Effector memory CD4-positive, alpha-beta T cell (primary cell): ENCODE measurements at places on chromosomes 13 and 19.

DNA sequence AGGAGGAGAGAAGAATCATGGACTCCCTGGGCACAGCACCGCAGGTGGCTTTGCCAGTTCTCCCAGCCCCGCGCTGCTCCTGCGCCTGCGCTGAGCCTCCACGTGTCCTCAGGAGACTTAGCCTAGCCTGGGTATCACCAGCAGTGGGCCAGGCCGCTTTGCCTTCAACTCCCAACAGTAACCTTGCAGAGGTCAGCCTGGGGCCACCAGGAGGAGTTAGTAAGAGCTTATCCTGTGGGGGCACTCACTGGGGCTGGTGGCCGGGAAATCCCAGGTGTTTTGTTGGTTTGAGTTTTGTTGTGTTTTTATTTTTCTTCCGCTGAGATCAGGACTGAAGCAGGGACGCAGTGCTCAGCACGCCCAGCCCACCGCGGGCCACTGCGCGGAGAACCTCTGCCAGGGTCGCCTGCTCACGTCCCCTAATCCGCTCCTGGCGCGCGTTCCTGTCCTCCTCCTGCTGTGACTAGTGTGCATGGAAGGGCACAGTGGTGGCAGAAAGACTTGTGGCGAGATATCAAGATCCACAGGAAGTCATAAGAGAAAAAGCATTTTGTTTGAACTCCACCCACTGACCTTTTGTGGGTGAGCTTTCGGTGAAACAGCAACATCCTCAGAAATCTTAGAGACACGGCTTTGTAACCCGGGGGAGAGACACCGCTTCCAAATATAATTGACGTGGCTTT is 207.4 kb upstream of the RFC3 start:
- H3K4me1 ChIP-seq: peaks cover 12% of the 10 kb centered on the region
- peak overlapping the region; percentile 38 for H3K27ac ChIP-seq
- H3K27me3 ChIP-seq: no peaks in the 10 kb centered on the region
- DNase-seq: peak; percentile 37
- H3K36me3 ChIP-seq: no peaks in the 10 kb centered on the region

- no peaks in the 10 kb centered on the region for H3K36me3 ChIP-seq
- no peak overlapping the region for H3K4me3 ChIP-seq
- no peaks in the 10 kb centered on the region for H3K27me3 ChIP-seq
- no peak for DNase-seq
These were observed 6.8 kb downstream of the TLE6 start for GRCh38 chr19:2984215-2984528.

DNA sequence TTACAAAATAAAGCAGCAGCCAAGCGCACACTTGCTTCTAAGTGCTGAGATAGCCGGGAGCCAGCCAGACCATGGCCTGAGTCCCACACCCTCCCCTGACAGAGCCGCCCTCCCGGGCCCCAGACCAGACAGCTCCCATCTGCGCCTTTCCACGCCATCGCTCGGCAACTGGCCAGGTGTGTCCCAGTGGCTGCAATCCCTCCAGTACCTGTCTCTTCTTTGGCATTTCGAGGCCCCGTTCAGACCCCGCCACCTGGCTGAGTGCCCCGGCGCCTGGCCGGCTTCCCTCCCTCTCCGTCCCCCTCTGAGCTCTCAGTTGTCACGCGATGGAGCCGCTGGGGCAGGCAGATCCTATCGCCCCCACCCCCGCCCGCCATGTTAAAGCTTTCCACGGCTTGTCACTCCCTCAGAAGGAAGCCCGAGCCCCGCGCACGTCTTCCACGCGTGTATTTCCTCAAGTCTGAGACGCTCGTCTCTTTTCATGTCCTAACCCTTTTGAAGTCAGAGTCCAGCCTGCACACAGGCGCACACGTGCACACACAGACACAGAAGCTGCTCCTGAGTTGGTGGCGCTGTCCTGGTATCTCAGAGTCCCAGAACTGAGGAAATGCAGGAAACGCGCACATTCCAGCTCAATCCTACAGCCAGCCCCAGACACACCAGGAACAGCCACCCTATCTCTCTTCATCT is 7.9 kb downstream of the MLLT1 start:
- H3K4me3 ChIP-seq: no peak overlapping the region
- peaks cover 21% of the 10 kb centered on the region for H3K36me3 ChIP-seq
- no peaks in the 10 kb centered on the region for H3K27me3 ChIP-seq
- peaks cover 3% of the 10 kb centered on the region for H3K4me1 ChIP-seq
- DNase-seq: no peak

DNA sequence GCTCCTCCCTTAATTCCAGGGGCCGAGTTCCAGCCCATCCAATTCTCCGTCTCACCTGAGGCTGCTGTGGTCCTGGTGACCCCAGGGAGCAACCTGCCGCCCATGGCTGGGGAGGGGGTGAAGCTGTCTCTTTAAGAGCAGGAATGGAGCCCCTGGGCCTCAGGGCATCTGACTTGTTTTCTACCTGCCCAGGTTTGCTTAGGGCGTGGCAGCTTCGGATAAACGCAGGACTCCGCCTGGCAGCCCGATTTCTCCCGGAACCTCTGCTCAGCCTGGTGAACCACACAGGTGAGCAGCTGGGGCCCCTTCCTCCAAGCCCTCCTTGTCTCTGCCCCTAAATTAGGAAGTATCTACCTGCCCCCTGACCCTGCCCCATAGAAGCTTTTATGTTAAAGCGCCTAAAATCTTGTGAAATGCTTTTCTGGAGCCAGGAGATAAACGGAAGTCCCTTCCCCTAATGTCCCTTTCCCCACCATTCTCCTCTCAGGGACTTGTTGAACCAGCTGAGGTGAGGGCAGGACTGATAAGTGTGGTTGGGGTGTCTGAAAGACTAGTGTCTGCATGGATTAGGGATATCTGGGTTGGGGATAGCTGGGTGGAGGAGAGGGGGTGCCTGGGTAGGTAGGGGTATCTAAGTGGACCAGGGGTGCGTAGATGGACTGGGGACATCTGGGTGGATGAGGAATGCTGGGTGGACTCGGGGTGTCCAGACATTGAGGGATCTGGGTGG is 614 bp downstream of the FXYD3 start:
- peaks cover 7% of the 10 kb centered on the region for H3K4me1 ChIP-seq
- peaks cover 3% of the 10 kb centered on the region for H3K27me3 ChIP-seq
- no peaks in the 10 kb centered on the region for H3K36me3 ChIP-seq

- no peaks in the 10 kb centered on the region for H3K27me3 ChIP-seq
- H3K27ac ChIP-seq: no peak overlapping the region
- no peak for DNase-seq
- peaks cover 5% of the 10 kb centered on the region for H3K4me1 ChIP-seq
- H3K36me3 ChIP-seq: no peaks in the 10 kb centered on the region
These were observed 3.8 kb upstream of the RAB20 start for GRCh38 chr13:110565296-110565695.

- no peaks in the 10 kb centered on the region for H3K27me3 ChIP-seq
- DNase-seq: no peak
- H3K4me1 ChIP-seq: peaks cover 39% of the 10 kb centered on the region
- H3K36me3 ChIP-seq: no peaks in the 10 kb centered on the region
These were observed 65.5 kb downstream of the STK24 start for GRCh38 chr13:98511435-98511834.

- no peak overlapping the region for H3K4me3 ChIP-seq
- H3K4me1 ChIP-seq: no peaks in the 10 kb centered on the region
- H3K27ac ChIP-seq: no peak overlapping the region
- DNase-seq: no peak
- H3K27me3 ChIP-seq: no peaks in the 10 kb centered on the region
- H3K36me3 ChIP-seq: no peaks in the 10 kb centered on the region
These were observed 93.2 kb upstream of the SERP2 start for GRCh38 chr13:44280456-44280855.

GRCh38 chr13:111514610-111515306 is 194.3 kb downstream of the TEX29 start:
- H3K27ac ChIP-seq: no peak overlapping the region
- no peaks in the 10 kb centered on the region for H3K4me1 ChIP-seq
- no peaks in the 10 kb centered on the region for H3K36me3 ChIP-seq
- no peaks in the 10 kb centered on the region for H3K27me3 ChIP-seq
- H3K4me3 ChIP-seq: no peak overlapping the region
- no peak for DNase-seq

- no peak overlapping the region for H3K4me3 ChIP-seq
- peaks cover 11% of the 10 kb centered on the region for H3K36me3 ChIP-seq
- H3K4me1 ChIP-seq: peaks cover 69% of the 10 kb centered on the region
- H3K27me3 ChIP-seq: no peaks in the 10 kb centered on the region
These were observed 55.1 kb downstream of the KLF2 start for GRCh38 chr19:16379521-16380313.

DNA sequence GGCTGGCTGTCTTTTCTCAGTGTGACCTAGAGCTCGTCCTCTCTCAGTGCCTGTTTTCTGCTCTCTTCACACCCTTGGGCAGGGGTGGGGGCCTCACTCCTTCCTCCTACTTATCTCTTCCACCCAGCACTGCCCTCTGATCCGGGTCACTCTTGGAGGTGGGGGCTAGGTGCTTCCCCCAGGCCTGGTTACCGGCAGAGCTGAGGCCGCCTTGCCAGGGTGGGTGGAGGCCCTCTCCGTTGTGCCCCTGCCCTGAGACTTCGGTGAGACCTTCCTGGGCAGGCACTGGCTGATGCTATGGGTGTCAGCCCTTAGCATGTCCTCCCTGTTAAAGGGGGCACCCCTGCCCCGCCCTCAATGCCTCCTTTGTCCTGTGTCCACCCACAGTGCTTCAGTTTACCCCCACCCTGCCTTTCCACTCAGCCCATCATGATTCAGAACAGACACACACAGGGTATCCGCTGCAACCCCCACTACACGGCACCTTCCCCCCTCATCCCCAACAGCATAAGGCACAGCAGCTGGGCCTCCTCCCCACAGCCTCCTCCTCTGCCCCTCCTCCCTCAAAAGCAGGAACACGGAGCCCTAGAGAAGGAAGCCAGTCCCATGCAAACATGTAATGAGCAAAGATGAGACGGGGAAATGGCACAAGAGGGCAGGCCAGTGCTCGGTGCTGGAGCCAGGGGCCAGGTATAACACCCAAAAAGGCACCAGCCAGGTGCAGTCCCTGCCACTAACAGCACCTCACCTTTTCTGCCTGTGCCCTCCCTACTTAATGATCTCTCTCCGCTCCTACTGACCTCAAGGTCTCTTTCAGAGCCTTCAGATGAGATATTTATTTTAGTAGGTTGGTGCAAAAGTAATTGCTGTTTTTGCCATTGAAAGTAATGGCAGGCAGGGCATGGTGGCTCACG is 9.8 kb downstream of the ZGLP1 start:
- H3K4me3 ChIP-seq: no peak overlapping the region
- H3K27ac ChIP-seq: no peak overlapping the region
- H3K4me1 ChIP-seq: peaks cover 14% of the 10 kb centered on the region
- peaks cover 8% of the 10 kb centered on the region for H3K27me3 ChIP-seq

- H3K27me3 ChIP-seq: no peaks in the 10 kb centered on the region
- no peaks in the 10 kb centered on the region for H3K36me3 ChIP-seq
- H3K4me1 ChIP-seq: no peaks in the 10 kb centered on the region
- H3K4me3 ChIP-seq: no peak overlapping the region
- no peak overlapping the region for H3K27ac ChIP-seq
- no peak for DNase-seq
These were observed 65.2 kb downstream of the SOX1 start for GRCh38 chr13:112132142-112132541.

GRCh38 chr13:33799950-33800592 is 17.9 kb upstream of the RFC3 start:
- no peaks in the 10 kb centered on the region for H3K4me1 ChIP-seq
- H3K27ac ChIP-seq: no peak overlapping the region
- no peak for DNase-seq
- H3K4me3 ChIP-seq: no peak overlapping the region

DNA sequence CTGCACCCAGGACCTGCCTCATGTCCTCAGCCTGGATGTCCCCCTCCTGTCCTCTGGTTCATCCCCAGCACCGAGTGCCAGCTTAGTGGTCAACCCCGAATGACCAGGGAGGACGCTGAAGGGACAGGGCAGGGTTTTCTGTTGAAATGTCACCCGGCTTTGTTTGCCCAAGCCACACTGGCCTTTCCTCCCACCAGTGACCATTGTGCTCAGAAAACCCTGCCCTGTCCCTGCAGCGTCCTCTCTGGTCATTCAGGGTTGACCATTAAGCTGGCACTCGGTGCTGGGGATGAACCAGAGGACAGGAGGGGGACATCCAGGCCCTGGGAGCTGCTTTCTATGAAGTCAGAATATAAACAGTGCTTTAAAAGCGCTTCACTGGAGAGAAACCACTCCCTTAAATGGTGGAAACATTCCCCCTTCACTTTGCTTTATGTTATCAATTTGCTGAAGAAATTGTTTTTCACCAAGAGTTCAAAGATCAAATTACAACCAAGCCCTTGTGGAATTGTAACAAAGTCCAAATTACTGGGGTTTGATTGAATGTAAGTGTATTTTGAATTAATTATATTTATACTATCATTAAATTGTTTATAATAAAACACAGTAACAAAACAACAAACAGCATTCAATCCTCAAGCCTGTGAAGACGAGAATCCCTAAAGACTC is 21.4 kb downstream of the CARS2 start:
- peaks cover 60% of the 10 kb centered on the region for H3K36me3 ChIP-seq
- H3K4me3 ChIP-seq: no peak overlapping the region
- DNase-seq: no peak
- H3K4me1 ChIP-seq: no peaks in the 10 kb centered on the region

DNA sequence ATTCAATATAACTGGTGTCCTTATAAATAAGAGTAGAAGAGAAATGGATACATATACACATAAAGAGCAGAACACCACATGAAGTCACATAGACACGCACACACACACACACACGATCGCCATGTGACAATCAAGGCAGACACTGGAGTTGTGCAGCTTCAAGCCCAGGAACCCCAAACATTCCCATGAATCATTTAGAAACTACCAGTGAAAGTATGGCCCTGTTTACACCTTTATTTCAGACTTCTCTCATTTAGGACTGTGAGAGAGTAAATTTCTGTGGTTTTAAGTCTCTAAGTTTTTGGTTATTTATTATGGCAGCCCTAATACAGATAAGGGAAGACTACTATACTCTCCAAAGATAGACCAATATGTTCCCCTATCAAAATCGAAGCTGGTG is 20.4 kb upstream of the TNFSF13B start:
- no peak for DNase-seq
- no peaks in the 10 kb centered on the region for H3K27me3 ChIP-seq
- H3K27ac ChIP-seq: no peak overlapping the region
- H3K4me3 ChIP-seq: no peak overlapping the region
- H3K4me1 ChIP-seq: no peaks in the 10 kb centered on the region

- DNase-seq: no peak
- peaks cover 5% of the 10 kb centered on the region for H3K36me3 ChIP-seq
- H3K27me3 ChIP-seq: no peaks in the 10 kb centered on the region
- no peak overlapping the region for H3K27ac ChIP-seq
These were observed 3.3 kb upstream of the RASA3 start for GRCh38 chr13:114135731-114136171.
